ENCODE measurements at places on chromosomes 7 and 10.

DNA sequence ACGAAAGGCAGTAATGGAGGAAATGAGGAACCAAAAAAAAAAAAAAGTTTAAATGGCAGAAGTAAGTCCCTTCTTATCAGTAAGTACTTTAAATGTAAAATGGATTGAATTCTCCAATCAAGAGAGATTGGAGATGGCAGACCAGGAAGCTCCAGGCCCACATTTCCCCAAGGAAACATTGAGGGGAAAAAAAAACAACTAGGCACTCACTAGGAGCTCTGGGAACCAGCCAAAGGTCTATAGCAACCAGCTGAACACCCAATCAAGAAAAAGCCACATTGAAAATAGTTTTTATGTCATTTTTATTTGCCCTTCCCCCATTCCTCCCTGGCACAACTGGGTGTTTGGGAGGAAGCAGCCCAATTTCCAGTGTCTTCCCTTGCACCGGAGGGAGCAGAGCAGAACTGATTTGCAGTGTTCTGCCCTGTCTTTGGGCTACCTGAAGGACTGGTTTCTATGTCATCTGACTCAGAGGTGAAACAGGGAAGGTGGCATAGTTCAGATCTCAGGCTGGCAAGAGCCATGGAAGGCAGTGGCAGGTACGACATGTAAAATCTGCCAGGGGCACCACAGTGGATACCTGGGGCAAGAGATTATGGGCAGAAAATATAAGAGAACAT, 121.9 kb downstream of the SMURF1 start:
- no peak for DNase-seq

- DNase-seq, result no peak
These were observed 6.4 kb downstream of the CARD11 start for GRCh38 chr7:3037259-3037658.

DNA sequence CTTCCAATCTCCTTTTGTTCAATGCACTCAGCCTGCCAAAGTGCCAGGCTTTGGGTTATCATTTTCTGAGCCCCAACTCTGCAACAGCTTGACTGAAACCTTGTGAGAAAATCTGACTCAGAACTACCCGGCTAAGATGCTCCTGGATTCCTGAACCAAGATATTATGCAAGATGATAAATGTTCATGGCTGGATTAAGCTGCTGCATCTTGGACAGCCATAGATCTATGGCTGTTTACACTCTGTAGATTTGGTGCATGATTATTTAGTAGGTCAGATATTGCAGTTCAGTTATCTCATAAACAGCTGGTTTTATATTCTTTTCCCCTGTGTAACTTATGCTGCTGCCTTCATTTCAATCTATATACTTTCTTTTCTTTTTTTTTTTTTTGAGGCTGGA, 243.5 kb downstream of the GATA3 start:
- no peak for DNase-seq

DNA sequence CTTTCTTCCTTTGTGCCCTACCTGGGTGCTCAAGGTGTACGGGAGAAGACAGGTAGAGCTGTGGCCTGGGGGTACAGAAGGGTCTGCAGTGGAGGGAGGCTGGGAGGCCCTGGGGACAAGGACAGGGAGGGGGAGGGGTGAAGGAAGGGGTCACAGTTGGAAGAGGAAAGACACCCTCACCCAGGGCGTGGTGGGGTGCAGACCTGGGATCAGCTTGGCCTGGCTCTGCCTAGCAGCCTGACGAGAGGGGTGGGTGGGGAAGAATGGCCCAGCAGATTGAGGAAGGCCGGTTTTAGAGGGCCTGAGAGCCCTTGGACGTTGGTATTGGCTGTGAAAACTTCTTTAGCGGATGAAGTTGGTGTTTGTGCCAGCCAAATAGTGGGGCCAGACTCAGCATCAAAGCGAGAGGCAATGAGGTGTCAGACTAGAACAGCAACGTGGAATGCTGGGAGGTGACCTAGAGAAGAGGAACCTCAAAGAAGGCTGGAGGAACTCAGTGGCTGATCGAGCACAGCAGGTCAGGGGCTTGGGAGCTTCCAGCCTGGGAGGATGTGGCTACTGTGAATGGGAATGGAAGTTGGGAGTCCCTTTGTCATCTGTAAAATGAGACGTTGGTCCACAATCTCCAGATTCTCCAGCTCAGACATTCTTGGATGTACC, 18.1 kb upstream of the TRIM8 start:
- DNase-seq, result no peak

DNA sequence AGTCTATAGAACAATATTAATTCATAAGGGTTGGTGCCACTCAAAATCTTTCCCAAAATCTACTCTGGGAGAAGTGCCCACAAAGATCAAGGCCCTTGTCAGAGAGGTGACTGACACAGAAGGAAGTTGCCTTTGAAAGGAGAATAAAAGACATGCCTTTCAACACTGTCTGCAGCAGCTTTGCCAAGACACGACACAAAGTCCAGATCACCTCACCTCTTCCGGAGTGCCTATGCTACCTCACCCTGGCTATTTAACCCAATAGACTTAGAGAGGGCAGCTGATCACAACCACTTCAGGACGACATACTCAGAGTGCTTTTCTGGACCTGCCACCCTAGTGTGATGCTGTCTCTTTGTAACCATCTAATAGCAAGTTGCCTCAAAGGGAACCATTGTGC, 49.0 kb upstream of the YAE1 start:
- no peak for DNase-seq

- no peak for DNase-seq
These were observed 104.5 kb downstream of the CXCL12 start for GRCh38 chr10:44280226-44281014.

DNA sequence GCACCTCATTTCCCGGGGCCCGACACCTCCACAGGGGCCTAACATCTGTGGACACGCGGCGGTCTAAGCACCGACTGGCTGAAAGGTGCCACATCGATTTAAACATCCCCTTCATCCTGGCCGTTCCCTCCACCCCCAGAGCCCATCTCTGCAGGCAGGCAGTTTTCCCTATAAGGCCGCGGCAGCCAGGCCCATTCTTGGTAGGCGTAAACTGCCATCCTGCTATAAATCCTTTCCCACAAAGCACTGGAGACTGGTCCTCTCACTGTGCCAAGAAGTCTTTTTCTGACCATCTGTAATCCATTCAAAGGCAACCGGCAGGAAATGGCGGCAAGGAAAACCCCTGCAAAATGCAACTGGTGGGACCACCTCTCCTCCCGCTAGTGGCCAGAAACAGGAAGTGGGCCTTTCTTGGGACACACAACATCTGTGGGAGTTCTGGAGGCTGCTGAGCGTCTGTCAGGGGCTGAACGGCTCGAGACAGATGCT, 22.4 kb downstream of the ATXN7L1 start:
- no peak for DNase-seq

DNA sequence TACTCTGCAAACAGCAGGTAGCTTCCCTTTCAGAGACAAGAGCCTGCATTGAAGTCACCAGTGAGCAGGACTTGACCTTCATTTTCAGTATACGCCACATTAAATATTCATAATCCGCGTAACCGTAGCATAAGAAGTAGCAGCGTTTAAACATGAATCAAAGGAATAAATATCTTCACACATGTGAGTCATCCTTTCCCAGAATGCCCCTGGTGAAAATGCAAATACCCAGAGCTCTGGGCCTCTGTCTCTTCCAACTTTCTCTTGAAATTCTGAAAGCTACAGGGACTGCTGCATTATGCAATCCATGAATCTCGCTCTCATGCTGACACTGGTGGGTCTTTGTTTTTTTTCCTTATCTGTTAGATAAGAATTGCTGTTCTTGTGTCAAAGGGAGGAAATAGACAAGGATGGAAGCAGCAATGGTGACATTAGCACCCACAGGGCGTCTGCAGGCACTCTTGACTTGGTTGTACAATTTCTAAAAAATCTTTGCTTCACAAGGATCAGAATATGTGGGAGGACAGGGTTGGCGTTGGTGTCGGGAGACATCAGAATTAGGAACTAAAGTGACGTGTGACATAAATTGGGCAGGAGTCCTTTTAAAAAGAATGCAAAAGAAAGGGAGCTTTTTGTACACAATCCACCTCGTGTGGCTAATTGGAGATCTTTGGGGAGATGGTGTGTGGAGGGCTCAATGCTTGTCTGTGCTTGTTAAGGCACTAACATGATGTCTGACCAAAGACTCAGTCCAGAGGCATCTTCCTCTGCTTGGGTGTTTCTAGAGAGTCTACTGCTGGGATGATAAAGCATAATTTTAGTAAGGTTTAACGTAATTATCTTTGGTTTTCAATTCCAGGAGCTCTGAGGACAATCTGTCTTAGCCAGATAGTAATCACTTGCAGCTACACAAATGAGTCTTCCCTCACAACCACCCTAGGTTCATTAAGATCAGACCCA, 390.3 kb downstream of the KCNMA1 start:
- no peak for DNase-seq

DNA sequence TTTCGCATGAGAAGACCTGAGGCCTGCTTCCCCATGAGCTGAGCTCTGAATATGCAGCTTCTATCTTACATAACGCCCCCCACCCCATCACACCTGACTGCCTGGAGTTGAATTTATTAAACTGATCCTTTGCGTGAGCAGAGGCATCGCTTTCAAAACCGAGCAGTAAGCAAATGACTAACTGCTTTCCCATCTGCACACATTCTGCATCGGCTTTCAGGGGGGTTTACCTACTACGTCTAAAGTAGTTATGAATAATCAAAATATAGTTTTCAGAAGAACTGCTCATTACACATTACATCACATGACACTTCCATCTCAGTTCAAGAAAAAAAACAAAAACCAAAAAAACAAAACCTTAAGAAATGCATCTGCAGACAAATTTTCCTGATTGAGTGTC, 54.7 kb upstream of the EGR2 start:
- DNase-seq, result no peak

DNA sequence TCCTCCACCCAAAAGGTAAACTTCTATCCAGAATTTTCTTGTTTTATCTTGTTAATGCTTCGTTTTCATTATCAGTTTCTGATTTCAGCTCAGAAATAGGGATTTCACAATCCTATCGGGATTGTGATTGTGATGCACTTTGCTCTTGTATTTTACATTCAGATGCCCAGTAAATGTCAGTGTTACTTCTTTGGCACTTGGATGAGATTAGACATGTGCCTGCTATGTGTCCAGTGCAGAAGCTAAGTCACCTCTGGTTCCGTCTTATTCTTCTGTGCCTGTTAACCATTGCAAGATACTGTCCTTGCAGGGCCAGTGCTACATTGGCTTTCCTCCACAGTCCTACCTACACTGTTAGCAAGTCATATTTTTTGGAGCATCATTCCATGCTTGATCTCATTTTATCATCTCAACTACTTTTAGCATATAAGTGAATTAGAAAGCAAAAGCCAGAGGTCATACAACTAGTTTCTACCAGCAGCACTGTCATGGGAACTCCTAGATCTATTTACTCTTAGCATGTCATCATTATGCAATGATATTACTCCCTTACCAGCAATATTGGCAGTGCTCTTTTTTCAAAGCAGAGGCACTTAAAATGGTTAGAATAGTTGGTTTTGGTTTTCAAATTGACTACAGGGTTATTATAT, 26.7 kb downstream of the ZNF277 start:
- no peak for DNase-seq

- no peak for DNase-seq
These were observed 16.8 kb downstream of the OCM2 start for GRCh38 chr7:97973206-97973658.

GRCh38 chr10:51604579-51604978, 94.8 kb downstream of the CSTF2T start:
- DNase-seq, result no peak

DNA sequence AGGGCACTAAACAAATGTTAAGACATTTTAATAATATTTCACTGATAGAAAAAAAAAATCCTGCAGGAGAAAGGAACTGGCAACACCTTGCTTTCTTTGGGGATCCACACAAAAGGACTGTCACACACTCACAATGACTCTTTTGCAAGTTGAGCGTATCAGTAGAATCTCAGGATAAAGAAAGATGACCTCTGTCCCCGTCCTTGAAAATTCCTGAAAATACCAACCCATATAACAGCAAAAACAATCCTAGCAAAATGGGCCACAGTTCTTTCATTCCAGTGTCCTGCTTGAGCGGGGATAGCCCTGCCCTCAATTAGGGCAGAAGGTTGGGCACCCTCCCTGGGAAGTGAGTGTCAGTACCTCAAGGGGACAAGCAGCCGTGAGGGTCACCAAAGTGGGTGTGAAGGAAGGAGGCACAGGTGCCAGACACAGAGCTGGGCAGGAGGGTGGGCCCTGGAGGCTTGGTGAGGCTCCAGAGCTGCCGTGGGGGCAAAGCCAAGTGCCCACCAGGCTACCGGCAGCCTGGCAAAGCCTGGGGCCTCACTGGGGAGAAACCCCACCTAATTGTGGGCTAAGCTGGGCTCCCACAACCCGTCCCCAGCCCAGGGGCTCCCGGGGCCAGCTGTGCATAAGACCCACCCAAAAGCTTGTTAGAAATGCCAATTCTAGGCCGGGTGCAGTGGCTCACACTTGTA, 2.8 kb downstream of the WDR86 start:
- no peak for DNase-seq

- no peak for DNase-seq
These were observed 165.8 kb downstream of the CACNB2 start for GRCh38 chr10:18306031-18306430.

DNA sequence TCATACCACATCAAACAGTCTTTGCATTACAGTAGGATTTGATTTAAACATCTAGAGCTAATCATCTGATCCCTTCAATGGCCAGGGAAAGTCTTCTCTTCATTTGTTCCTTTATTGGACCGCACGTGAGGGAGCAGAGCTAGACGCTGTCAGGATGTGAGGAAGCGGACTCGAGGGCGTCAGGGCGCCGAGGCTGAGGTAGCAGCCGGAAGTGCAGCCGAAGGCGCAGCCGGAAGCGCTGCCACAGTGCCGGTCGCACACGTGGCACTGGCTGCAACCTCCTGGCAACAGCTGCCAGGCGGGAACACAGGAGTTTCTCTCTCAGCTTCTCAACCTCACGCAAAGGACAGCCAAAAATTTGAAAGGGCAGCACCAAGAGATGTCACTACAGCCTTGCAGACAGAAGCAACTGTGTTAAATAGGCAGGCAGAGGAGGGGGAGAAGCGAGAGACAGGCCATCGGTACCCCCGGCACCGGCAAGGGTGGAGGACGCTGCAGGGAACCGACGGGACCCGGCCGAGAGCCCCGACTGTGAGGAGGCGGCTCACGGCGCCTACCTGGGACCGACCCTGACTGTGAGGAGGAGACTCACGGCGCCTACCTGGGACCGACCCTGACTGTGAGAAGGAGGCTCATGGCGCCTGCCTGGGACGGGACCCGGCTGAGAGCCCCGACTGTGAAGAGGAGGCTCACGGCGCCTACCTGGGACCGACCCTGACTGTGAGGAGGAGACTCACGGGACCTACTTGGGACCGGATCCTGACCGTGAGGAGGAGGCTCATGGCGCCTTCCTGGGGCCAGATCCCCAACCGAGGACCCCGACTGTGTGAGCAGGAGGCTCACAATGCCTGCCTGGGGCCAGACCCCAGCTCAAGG, 32.3 kb downstream of the VIPR2 start:
- DNase-seq, result no peak
